Hematopoietic multipotent progenitor cell treated with erythropoietin and hydrocortisone succinate and interleukin-3 and kit ligand, for 17 days (in vitro differentiated cells): ENCODE measurements at places on chromosomes 7 and 10.

- no peak for DNase-seq
Observed at GRCh38 chr7:40572810-40573465, 438.1 kb downstream of the SUGCT start.

DNA sequence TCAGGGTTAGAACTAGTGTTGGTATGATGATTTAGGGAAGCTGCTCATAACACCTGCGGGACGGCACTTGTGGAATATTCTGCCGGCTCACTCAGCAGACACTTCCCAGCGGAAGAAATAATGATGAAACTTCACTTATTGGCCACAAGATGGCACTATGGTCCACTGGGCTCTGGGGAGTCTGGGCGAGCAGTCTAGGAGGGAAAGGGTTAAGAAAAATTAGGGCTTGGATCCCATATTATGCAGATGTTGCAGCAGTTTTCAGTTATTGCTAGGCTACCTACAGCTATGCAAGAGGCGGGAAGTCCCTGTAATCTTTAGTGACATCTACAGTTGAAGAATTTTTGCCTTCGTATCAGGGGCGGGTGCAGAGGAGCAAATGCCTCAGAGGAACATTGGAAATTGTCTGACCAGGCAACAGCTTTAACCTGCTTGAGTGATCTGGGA lies 238.7 kb upstream of the PRSS58 start:
- peak; percentile 53 for DNase-seq

DNA sequence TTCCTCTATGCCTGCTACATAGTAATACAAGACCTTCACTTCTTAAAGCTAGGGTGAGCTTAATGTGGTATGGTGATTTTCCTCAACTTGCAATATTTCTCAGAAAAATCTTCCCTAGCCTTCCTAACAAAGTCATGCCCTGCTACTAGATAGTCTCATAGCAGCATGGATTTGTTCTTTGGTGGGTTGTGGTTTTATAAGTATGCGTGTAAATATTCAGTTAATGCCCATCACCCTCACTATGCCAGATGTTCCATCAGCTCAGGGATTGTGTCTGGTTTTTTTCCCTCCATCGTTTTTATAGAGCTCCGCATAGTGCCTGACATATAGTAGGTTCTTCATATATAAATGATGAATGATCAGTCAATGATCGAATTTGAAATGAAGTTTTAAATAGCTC lies 182.8 kb downstream of the CREB5 start:
- DNase-seq: no peak

DNA sequence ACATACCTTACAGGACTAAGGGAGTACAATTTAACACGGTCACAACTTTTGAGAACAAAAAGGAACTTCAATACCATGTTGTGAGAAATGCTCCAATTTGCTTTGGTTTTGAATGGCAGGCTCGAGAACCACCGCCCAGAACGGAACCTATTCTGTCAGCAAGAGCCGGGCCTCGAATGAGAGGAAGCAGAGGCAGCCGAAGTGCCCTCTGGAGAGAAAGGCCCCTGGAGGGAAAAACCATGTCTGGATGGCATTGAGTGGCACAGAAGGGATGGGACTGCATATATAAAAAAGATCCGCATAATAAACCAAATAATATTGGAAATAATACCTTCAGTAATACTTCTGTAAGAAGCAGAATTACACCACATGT lies 85.6 kb downstream of the CHST15 start:
- no peak for DNase-seq

DNA sequence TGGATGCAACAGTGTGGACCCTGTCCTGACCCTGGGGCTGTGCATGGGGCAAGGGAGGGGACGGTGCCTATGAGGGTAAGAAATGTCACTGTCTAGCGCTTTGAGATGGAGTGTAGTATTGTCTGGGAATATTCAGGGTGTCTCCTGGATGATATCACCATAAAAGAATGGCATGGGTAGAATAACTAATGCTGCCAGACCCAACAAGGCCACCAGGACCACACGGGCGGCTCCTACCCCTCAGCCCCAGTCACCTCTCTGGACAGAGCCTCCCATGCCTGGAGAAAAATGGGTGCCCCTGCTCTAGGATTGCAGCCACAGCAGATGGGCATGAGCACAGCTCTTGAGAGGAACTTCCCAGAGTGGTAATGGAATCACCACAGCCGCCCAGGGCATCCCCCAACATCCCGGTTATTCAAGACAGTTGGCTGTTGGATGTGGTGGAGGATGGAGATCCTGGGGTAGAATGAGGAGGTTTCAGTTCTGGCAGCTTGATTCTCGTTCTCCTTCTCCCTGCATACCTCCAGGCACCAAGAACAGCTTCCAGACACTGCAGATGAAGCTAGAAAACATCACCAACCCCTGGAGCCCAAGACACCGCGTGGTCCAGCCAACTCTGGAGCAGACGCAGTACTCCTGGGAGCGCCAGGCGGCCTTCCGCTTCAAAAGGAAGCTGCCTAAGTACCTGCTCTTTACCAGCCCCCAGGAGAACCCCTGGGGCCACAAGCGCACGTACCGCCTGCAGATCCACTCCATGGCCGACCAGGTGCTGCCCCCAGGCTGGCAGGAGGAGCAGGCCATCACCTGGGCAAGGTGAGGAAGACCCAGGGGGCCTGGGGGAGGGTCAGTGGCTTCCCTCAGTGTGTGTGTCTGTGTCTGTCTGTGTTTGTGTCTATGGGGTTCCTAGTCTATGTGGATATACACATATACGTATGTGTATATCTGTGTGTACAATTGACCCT lies 6.2 kb downstream of the AOC1 start:
- DNase-seq: no peak
